ENCODE measurements at places on chromosomes 2 and 18.

- no peak for DNase-seq
Measured at GRCh38 chr2:148136441-148136840, 115.5 kb downstream of the MBD5 start.

DNA sequence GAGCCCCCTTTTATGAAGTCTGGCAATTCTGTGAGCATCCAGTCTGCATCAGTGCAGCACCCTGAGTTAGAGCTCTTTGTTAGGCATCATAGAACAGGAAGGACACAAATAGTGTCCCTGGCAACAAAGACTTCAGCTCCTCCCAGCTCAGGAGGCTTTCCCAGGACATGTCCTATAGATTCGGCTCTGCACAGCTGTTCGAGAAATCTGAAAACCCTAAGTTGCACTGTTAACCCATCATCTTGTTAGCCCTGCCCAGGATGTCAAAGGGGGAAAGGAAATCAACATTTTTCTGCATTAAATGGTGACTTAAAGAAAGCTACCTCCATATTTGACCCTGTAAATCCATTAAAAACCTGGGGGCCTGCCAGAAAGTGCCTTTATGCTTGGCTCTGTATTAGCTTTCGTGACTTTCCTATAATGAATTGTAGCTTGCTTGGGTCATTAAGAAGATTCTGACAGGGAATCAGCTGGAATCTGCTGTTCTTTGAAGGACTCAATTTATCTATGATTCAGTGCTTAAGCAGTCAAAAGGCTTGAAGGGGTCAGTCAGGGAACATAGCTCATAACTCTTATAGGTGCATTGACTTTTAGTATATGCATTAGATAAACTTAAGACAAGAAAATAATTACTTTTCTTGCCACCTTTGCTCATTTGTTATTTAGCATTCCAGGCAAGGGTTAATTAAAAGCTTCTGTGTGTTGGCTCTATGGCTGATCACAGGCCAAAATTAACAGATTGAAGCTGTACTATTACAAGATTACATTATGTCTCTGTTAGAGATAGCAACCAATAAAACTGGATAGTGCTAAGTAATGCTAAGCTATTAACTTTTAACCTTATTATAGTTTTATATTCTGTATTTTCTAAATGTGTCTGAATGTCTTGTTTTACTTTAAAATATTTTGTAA is 20.6 kb downstream of the ERMN start:
- DNase-seq: no peak

DNA sequence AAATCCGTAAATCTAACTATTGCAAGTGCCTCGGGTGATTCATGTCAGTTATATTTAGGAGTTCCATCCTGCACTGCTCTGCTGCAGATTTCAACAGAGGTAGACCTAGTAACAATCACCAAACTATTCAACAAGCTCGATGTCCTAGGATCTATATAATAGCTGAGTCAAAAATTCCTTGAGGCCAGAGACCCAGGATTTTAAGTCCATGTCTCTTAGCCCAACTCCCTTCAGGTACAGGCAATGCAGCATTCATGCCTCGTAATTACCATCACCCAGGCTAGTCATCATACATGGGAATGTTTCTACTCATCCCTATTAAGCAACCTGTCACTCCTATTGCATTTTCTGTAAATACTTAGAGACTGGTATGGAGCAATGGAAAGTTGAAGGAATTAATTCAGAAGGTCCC is 729 bp downstream of the TM4SF20 start:
- DNase-seq: no peak

GRCh38 chr18:69658103-69658502 is 257.4 kb downstream of the DOK6 start:
- no peak for DNase-seq

DNA sequence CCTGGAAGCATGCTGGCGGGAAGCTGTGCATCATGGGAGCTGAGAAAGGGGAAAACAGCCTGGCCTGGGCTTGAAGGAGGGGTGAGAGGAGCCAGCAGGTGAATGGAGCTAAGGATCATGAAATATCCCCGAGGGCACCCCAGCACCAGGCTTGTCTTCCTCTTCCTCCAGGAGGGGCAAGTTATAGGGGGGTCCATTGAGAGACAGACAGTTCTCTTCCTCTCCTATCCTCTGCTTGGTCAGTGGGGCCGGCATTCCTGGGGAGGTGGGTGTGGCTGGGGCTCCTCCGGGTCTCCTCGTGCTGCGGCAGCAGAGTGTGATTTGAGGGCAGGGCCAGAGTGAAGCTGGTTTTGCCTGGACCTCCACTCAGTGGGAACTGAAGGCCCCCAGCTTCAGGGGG is 78.9 kb downstream of the LIPG start:
- DNase-seq: no peak

Measured in stimulated activated CD4-positive, alpha-beta T cell treated with anti-CD3 and anti-CD28 coated beads, Interleukin-1b, Interleukin-23, amount 100 ng/mL, for 1 hour (primary cell).